Left ventricle myocardium superior (tissue), 1 donor: ENCODE measurements at places on chromosomes 3 and 15.

DNA sequence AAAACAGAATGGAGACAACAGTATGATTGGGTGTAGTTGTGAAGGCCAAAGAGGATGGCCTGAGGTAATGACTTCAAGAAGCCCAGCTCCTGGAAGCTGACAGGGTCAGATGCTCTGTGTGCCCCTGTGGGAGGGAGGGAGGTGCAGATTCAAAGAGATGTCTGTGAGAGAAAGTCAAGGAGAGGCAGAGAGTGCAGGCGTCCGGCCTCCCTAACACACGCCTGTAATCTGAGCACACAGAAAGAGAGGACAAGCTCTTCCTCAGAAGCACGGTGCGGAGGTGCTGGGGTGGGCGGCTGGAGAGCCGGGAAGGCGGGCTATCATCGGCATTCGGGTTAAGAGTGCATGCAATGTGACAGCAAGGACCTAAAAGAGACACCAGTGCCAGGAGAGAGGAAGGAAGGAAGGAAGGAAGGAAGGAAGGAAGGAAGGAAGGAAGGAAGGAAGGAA lies 238.2 kb upstream of the HES1 start:
- no peak for DNase-seq

DNA sequence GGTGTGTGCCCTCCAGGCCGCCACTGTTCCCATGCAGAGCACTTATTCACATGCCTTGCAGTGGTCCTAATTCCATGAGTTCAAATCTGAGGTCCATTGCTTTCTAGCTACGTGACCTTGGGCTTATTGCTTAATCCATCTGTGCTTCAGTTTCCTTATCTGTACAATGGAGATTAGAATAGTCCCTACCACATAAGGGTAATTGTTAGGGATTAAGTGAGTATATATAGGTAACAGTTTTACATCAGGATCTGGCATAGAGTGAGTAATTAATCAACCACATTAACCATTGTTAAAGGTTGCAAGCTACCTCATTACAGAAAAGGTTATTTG lies 7.6 kb downstream of the CPN2 start:
- no peak for DNase-seq

DNA sequence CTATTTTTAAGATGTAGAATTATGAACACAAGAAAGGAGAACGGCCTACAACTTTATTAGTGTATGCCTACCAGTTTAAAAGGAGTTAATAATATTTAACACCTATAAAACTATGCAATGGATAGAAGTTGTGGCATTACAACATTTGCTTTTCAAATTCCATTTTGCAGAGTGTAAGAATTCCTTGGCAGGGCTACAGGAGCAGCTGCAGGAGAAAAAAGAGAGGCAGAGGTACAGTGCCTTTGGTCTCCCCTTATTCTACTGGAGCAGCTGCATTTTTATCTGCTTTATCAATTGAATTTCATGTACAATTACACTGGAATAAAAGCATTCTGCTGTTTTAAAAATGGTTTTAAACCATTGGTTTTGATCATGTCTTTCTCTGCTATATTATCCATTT lies 145.7 kb upstream of the KCNH8 start:
- no peak for DNase-seq

- no peak for DNase-seq
These were observed 53.2 kb downstream of the MEF2A start for GRCh38 chr15:99618941-99619411.

DNA sequence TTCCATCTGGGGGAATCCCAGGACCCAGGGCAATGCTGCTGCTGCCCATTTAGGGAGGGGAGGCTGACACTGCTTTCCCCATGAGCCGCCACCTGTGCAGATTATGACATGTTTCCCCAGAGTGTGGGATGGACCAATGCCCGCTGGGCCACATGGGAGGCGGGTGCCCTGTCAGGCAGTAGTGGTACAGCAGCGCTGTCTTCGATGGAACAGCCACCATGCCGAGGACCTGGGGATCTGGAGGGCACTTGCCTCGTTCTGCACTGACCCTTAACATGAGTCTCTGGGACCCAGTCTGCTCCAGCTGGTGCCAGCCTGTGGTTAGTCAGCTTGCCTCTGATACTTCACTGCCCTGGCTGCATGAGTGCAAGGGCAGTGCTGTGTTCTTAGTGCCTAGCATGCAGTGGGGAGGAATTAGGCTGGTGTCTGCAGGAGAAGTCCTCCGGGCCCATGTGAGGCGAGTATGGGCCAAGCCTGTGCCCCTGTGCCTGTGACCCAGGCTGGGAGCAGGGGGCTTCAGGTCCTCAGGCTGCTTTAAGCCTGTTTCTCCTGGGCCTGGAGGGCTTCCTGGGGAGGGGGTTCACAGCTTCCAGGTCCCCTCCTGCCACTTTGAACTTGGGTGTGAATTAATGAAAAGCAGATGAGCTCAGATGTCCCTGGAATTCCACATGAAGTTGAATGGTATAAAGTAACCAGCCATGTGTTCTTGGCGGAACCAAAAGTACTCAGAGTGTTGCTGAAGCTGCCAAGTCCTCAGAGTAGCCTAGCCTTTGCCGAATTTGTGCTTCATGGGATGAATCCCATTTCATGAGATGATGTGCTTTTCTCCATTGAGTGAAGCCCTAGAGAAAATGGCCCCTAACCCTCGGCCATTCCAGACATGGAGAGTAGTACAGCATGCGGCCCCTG lies 22.9 kb downstream of the KLF13 start:
- no peak for DNase-seq

DNA sequence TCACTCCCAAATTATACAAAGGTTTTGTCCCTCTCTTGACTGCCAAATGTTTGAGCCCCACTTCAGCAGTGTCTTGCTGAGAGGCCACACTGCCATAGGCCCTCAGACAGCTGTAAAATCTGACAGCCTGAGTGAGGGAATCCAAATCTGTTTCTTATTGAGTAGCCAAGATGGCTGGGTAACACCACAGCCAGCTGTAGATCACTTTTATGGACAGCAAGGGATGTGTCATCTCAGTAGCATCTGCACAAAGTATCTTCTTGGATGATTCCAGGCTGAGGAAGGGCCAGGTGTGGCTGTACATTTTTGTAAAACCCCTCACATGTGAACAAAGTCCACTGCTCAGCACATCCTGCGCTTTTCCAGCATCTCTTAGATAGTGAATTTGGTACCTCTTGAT lies 237.0 kb upstream of the LRTM1 start:
- no peak for DNase-seq
